ENCODE measurements at places on chromosomes 7 and 10.

DNA sequence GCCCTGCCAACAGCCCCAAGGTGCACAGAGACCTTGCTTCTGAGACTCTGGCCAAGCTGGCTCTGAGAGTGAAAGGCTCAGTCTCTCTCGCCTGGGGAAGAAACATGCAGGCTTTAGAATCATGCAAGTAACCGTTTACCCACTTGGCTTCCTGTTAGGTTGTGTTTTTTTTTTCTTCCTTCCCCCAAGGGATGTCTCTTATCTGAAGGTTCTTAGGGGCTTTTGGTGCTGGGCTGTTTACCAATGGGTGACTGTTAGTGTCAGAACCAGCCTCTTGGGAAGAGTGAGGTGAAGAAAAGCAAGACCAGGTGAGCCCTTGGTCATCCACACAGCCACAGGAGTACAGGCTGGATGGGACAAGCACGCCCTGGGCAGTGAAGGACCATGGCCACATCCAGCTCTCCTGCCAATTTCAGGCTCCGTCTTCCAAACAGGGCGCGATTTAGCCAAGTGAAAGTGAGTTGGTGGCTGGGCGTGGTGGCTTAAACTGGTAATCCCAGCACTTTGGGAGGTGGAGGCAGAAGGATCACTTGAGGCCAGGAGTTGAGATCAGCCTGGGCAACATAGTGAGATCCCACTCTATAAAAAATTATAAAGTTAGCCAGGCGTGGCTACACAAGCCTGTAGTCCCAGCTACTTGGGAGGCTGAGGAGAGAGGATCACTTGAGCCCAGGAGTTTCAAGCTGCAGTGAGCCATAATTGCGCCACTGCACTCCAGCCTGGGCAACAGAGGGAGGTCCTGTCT lies 76.3 kb upstream of the CUX1 start:
- DNase-seq = peak; percentile 95

DNA sequence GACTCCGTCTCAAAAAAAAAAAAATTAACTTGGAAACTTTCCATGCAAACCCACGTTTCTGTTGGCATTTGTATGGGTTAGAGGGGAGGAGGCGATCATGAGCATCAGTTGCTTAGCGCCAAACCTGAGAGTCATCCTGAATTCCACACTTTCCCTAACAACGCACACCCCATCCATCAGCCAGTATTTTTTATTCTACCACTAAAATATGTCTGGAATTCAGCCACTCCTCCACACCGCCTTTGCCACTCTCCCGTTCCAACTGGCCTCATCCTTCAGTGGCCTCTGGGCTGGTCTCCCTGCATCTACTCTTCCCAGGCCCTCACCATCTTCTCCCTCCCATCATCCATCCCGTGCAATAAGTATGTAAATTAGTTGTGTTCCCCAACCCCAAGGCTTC lies 4.7 kb upstream of the LMBR1 start:
- no peak for DNase-seq

- no peak for DNase-seq
Observed at GRCh38 chr10:51251110-51251509, 176.8 kb downstream of the PRKG1 start.

DNA sequence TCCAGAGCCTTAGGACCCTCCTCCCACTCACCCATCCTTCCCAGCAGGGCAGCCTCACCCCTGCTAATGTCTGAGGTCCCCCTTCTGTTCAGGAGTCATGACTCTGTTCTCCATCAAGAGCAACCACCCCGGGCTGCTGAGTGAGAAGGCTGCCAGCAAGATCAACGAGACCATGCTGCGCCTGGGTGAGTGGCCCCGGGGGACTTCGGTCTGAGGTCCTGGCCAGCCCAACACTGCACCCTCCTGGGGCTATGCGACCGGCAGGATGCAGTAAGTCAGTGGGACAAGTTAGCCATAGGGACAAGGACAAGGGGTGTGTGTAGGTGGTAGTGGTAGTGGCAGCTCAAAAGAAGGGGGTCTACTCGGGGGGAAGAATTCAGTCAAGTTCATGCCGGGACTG lies 16.2 kb upstream of the AHCYL2 start:
- no peak for DNase-seq

- no peak for DNase-seq
Observed at GRCh38 chr10:76885816-76886215, 751.8 kb downstream of the KCNMA1 start.

- no peak for DNase-seq
Observed at GRCh38 chr10:130507461-130507860, 371.3 kb downstream of the GLRX3 start.

- DNase-seq = no peak
Observed at GRCh38 chr7:14752301-14752700, 150.2 kb downstream of the DGKB start.

DNA sequence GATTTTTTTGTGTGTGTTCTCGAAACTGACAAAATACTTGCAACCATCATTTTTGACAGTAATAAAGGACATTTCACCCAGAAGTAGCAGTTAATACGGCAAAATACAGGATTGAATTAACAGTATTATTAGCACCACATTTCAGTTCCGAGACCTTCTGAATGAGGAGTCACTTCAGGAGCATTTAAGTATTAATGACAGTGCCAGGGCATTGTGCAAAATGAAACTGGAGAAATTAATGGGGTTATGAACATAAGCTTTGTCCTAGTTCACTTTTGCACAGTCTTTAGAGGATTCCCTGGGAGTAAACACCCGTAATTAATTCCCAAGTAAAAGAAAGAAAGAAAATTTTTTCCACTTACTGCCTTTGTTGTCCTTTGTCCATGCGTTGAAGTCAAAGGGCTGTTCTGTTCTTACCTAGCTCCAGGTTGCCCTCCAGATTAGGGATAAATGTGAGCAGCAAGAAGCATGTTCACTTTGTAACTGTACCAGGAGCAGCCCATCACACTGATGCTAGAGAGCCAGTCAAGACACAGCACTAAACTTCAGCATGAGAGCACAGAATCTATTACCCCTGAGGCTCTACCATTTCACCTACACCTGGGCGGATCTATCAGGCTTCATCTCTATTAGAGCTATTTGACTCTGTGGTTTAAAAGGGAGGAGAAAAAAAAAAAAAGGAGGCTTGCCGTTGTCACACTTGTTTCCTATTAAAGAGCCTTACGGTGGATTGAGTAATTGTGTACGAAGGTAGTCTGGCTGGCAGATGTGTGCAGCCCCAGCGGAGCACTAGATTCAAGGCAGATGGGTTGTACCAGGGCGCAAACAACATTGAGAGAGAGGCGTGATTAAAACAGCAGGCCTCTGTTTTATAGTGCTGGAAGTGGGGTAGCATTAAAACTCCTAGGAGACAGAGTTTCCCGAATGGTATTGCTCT lies 297.8 kb upstream of the SEMA3A start:
- no peak for DNase-seq

- no peak for DNase-seq
Observed at GRCh38 chr10:406976-407375, 271.7 kb downstream of the ZMYND11 start.

- DNase-seq = no peak
Observed at GRCh38 chr10:43430926-43431663, 5.8 kb upstream of the ZNF487 start.

GRCh38 chr7:117012284-117012683 lies 59.0 kb downstream of the ST7 start:
- DNase-seq = no peak

- no peak for DNase-seq
Observed at GRCh38 chr10:2933924-2934323, 133.4 kb upstream of the PFKP start.

DNA sequence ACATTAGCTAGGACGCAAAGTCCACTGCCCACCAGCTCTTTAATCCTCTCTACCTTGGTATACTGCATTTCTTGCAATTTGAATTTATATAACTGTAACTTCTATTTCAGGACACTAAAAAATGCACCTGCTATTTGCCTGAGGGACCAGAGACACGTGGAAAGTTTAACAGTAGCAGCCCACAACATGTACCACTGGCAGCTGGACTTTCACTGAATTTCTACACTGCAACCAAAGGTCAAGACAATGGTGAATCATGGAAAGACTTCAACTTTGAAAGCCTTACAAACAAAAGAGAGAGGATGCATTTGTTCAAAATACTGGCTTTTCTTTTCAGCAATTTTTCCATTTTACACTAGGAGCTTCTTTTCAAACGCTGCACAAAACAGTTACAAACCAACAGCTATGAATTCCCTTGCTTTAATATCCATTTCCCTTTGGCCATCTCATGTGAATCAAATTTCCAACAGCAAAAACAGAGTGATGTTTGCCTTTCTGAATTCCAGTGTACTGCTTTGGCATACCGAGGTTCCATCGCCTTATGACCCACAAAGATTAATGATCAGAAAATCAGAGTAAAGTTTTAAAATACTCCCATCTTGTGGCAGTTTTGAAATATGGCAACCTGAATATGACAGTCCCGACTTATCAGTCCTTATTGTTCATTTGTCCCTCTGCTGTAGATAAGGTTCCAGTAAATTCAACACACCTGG lies 29.9 kb upstream of the HNRNPH3 start:
- DNase-seq = peak; percentile 87

DNA sequence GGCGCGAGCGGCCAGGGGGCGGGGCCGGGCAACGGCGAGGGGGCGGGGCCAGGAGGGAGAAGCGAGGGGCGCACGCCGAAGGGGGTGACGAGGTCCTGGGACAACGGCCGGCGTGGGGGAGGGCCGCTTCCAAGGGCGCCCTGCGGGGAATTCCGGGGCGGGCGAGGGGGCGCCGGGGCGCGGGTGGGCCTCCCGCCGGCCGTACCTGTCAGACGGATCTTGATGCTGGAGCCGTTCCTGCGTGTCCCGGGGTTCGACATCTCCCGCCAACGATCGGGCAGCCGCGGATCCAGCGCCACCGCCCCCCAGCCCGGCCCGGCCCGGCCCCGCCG lies 421 bp downstream of the SMURF1 start:
- DNase-seq = no peak

DNA sequence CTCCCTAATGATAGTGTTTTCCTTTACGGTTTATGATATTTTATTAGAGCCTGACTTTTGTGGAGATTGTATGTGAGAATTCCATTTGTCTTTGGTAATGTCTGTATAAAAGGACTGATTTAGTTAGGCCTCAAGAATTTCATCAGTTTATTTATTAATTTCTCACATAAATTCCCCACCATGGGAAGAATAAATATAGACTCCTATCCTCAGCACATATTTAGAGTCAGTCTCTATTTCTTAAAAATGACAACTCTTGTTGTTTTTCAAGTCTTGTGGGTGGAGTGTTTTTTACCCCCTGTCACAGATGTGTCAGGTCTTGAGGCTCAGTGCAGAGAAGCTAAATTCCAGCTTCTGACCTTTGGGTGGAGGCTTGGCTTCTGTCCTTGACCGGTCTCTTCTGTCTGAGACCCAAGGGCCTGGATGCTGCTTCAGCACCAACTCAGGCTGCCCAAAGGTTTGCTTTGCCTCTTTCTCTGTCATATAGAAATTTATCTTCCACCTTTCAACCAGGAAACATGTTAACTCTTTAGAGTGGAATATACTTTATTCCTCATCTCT lies 117.3 kb upstream of the INHBA start:
- DNase-seq = no peak

DNA sequence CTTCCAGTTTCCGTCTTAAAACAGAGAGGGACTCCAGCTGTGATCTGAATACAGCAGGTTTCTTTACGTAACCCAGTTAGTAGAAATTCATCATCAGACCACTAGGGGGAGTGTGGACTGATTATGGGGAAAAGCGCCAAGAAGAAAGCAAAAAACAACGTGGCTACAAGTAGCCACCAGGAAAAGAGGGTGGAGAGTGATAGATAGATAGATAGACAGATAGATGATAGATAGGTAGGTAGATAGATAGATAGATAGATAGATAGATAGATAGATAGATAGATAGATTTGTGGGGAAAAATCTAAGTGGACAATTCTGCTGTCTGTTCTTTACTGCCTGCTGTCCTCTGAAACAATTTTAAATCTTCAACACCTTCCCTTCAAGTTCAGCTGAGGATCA lies 12.7 kb upstream of the AKR1B10 start:
- DNase-seq = peak; percentile 77

DNA sequence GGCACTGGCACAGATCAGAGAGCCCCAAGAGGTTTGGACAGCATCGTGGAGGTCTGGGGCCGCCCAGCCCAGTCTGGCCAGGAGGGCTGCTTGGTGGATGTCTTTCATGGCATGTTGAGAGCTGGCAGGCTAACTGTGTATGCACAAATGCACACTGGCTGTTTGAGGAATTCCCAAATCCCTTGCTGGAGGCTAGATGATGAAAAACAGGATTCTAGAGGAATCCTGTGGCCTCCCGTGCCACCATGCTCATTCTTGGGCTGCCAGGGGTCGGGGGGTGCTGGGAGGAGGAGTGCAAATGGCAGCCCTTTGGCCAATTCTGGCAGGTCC lies 26.5 kb downstream of the LEP start:
- no peak for DNase-seq

DNA sequence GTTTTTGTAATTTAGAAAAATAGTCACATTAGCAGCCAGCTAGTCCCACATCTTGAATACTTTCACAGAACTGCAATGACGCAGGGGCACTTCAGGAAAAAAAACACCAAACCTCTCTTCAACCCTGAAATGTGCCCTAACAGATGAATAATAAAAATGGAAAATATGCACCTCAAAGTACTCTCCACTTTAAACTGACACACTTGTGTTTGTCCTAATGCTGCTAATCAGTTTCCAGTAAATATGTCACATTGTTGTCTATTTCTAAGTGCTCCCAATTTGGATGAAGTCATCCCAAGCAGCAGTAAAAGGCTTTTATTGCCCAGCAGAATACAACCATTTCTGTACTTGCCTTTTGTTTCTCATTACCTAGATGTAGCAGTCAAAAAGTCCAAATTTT lies 86.7 kb downstream of the PARD3 start:
- no peak for DNase-seq

DNA sequence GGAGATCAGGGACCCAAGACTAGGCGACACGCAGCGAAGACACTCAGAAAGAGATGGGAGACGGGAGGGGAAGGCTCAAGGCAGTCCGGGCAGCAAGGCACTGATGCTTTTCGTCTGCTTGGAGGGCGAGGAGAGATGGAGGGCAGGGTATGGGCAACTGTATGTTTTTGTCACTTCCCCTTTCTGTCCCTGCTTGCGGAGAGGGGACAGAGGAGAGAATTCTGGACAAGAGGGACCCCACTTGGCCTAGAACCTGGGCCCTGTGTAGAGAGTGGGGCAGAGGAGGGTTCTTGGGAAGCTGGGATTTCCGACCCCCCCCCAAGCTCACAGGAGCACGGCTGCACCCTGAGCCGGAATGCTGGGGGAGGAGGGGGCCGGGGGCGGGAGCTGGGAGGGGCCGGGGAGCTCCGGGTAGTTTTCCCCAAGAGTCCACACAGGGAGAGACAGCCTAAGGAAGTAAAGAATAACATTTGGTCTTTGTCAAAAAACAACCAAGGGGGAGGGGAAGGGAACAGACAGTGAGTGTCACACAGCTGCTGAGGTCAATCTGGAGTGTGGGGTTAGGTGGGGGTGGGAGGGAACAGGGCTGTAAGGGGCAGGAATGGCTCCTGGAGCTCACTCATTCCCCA lies 1.8 kb downstream of the LRCH4 start:
- peak; percentile 35 for DNase-seq
